ENCODE measurements at places on chromosomes 3 and 15.

- no peak for DNase-seq
Measured at GRCh38 chr3:171661484-171661883, 148.8 kb downstream of the PLD1 start.

GRCh38 chr3:37766797-37767776 lies 94.6 kb upstream of the CTDSPL start:
- no peak for DNase-seq

- no peak for DNase-seq
Measured at GRCh38 chr3:108849075-108849474, 26.5 kb downstream of the TRAT1 start.

DNA sequence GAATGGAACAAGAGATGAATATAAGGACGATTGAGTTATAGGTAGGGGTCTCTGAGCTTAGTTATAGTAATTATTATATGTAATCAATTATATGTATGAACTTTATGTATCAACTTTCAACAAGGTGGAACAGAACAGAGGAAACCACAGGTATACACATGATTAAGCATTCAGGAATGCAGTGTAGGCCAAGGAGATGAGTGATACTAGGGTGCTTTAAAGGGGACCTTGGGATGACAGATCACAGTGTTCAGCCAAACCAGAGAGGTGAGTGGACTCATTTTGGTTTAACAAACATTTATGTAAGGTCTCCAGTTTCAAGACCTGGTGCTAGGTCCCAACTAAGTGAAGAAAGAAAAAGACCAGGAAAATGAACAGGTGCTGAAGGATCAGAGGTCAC lies 895.5 kb downstream of the ROBO2 start:
- no peak for DNase-seq

DNA sequence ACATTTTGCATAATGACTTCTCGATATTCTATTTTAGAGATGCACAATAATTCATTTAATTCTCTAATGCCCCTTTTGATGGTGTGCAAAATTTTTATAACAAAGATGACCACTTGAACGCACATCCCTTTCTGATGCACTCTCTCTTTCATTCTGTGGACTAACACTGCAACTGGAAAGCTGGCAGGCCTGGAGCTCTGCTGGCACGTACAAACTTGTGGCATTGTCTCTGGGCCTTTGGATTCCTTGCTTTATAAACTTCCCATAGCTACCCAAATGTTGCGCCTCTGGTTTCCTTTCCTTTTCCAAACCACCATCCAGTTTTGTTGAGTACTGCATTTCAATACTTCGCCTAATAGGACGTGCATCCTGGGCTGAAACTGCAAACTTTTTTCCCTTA lies 194.5 kb upstream of the CFAP20DC start:
- DNase-seq: no peak

DNA sequence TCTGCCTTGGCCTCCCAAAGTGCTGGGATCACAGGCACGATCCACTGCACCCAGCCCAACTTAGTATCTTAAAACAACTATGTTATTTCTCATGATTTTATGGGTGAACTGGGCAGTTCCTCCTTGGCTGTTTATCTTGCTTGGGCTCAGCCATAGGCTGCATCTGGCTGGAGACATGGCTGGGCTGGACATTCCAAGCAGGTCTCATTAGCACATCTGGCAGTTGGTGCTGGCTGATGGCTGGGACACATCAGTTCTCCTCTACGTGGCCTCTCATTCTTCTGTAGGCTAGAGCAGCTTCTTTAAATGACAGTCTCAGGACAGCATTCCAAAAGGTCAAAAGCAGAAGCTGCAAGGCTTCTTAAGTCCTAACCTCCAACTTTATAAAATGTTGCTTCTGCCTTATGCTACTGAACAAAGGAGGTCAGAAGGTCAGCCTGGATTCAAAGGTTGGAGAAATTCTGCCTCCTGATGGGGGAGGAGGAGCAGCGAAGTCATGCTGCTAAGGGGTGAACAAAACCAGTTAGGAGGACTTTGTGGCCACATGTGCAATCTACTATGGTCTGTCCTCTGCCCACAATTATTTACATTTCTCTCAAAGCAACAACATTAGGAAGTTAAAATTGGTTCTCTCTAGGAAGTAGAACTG lies 144.0 kb downstream of the AQP9 start:
- no peak for DNase-seq

GRCh38 chr3:63654211-63654610 lies 1.7 kb downstream of the SNTN start:
- DNase-seq: no peak

GRCh38 chr3:98343647-98344507 lies 9.8 kb upstream of the OR5K4 start:
- DNase-seq: peak; percentile 1

- DNase-seq: no peak
Measured at GRCh38 chr15:51876169-51876568, 46.7 kb downstream of the TMOD3 start.

GRCh38 chr3:145915787-145916186 lies 245.2 kb downstream of the PLOD2 start:
- DNase-seq: no peak

DNA sequence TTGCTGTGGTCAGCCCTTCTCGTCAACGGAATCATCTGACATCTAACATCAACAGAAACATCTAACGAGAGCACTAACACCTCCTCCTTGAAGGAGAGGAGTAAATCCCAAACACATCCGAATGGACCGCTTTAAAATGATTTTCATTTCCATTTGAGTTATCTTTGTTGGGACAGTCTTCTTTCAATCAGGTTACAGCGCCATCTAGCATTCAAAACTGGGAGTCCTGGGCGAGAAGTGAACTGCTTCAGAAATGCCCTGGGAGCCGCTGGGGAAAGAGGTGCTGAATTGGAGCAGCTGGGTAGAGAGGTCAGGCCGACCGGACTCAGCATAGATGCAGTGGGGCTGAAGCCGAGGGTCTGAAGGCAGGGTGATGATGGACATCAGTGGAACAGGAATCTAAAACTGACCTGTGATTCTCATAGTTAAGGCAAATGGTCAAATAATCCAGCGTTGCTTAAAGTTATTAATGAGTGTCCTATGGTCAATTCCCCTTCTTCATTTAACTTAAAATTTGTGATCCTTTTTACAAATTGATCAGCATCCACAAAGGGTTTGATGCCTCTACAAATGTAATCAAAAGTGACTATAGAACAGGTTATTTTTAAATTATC lies 170.0 kb upstream of the NDN start:
- DNase-seq: peak; percentile 4

GRCh38 chr15:100821327-100821726 lies 58.3 kb upstream of the ALDH1A3 start:
- DNase-seq: no peak

GRCh38 chr15:56869573-56869972 lies 48.9 kb upstream of the TCF12 start:
- peak; percentile 18 for DNase-seq

DNA sequence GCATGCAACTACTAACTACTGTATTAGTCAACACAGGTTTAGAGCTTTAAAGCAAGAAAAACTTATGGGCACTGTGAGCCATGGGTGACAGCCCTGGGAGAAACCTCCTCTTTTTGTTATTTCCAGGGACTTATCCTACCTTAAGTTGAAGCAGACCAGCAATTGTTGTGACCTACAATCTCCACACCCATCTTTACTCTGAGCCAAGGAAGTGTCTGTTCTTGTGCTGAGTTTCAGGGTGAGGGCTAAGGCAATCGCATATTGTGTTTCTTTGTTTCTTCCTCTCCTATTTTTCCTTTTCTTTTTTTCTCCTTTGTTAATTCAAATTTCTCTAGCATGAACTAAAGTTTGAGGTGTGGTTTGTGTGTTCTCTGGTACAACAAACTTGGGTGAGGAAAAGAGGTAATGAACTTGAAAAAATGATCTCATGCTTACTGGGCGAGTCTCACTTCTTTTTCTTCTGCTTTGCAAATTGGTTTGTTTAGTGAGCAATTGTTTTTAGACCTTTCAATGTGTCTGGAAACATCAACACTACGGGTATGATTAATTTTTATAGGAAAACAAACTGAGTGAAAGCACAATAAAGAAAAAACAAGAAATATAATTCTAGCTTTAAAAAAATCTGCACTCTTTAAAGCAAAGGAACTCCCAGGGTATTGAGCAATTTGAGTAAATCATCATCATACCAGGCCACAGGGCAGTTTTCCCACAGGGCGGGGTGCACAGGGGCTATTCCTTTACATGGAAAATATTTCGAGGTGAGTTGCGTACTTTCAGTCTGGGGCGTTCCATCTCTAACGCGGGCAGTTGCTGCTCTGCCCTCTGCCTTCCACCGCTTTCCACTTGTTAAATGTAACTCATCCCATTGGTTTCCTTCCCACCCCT lies 2.7 kb downstream of the UPK1B start:
- no peak for DNase-seq

- DNase-seq: no peak
Measured at GRCh38 chr3:18222686-18223085, 202.5 kb downstream of the SATB1 start.

GRCh38 chr3:105788593-105788992 lies 80.2 kb downstream of the CBLB start:
- DNase-seq: no peak

DNA sequence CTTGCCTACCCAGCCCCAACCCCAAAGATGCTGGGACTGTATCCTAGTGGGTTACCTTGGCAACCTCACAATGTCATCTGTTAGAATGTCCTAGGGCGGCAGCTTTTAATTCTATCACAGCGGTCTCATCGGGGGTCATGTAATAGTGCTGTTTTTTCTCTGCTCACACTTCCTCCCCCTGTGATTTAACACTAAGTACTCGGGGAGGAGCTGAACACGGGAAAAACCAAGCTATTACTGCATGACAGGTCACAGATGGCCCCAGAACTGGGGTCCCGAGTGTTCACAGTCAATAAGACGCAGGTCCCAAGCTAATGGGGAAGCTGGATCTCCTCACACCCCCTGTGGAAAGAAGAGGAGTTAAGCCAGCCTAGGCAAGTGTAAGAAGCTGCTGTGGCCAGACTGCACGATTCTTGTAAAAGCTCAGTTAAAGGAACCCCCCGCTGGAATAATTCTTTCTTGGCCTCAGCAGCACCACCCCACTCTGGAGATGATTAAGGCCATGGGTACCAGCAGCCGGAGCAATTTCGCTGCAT lies 2.5 kb upstream of the RFTN1 start:
- DNase-seq: no peak

DNA sequence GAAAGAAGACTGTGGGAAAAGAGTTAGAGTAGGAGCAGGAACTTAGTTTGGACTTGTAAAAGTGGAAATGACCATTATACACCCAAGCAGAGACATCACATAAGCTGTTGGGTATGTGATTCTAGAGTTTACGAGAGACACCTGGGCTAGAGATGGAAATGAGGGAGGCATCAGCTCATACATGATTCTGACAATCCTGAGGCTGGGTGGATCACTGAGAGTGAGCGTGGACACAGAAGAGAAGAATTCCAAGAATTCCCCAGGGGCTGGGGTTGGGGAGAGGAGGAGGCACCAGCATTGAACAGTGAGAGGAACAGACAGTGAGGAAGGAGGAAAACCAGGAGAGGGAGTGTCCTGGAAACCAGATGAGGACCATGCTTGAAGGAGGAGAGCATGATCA lies 113.5 kb downstream of the KCNAB1 start:
- DNase-seq: no peak

DNA sequence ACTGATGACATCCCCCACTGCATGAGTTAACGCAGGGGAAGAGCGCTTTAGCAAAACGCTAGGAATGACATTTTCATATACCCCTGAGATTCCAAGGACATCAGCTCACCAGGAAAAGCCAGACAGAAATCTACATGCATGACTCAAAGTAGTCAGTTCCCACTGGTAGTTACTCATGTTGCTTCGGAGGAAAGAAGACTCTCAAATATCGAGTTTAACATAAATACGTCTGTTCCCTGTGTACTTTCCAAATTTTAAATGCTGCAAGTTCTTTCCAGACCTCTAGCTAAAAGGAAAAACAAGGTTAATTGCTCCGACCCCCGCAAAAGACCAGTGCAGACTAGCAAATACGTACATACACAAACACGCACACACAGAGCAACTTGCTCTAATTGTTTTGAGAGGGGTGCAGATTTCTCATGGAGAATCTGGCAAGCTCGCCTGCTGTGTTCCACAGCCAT lies 115.4 kb upstream of the PRICKLE2 start:
- DNase-seq: no peak

DNA sequence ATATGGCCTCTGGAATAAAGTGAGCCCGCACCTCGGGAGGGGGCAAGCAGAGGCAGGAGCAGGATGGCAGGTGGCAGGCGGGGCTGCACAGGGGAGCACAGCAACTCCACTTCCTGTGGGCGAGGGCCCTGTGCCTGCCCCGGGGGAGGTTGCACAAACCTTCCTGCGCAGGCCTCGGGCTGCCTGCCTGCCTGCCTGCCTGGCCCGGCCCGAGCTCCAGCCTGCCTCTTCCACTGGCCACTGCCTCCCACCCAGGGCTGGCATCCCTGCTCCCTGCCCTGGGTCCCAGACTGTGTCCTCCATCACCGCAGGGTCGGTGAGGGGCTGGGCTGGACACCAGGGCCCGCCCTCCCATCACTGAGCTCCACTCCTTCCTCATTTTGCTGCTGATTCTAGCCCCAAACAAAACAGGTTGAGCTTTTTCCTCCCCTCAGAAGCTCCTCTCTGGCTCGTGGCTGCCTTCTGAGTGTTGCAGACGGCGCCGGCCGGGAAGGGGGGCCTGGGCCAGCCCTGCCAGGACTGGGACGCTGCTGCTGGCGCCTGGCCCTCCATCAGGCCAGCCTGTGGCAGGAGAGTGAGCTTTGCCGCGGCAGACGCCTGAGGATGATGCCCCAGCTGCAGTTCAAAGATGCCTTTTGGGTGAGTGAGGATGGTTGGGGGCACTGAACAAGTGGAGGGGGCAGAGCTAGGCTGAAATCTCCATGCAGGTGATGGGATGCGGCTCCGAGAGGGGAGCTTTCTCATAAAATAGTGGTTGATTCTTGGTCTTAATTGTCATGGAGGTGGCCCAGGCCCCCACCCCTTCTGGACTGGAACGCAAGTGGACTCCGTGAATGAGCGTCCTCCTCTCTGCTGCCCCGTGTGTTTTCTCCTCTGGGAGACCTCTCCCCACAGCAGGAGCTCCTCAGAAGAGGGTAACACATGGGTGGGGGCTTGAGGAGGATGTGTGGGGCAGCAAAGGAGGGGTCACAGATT lies at the start of gene PSTPIP1:
TSS of gene PSTPIP1 (plus strand) at position 156 of the 975 bp plus-strand sequence. CDS start at position 604, 448 bp downstream.
- peak; percentile 70 for DNase-seq

GRCh38 chr3:51997935-51998596 lies 2.4 kb upstream of the RPL29 start:
- DNase-seq: no peak

- DNase-seq: no peak
Measured at GRCh38 chr3:112765531-112765930, 81.1 kb downstream of the CD200R1L start.

- no peak for DNase-seq
Measured at GRCh38 chr15:66036859-66037258, 167.6 kb downstream of the RAB11A start.

- no peak for DNase-seq
Measured at GRCh38 chr3:9351709-9352126, 11.1 kb upstream of the THUMPD3 start.

All from GDM1 (cell line).